ENCODE measurements at places on chromosomes 5 and 9.

GRCh38 chr9:16510482-16510881 lies 360.0 kb downstream of the BNC2 start:
- DNase-seq = no peak

DNA sequence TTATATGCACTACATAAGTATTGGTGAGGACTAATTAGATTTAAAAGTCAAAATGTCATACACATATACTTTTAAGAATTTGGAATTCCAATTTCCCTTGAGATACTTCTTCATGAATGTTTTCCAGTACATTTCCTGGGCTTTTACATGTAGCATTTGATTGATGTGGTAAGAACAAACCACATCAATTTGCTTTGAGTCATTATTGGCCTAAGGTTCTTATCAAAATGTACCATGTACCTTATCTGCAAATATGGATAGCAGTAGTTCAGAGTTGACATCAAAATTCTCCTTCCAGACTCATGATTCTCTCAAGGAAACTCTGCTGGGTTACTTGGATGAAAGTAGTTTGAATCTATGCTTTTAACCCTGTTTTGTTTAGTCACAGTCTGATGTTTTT lies 2.5 kb downstream of the CAST start:
- DNase-seq = no peak

DNA sequence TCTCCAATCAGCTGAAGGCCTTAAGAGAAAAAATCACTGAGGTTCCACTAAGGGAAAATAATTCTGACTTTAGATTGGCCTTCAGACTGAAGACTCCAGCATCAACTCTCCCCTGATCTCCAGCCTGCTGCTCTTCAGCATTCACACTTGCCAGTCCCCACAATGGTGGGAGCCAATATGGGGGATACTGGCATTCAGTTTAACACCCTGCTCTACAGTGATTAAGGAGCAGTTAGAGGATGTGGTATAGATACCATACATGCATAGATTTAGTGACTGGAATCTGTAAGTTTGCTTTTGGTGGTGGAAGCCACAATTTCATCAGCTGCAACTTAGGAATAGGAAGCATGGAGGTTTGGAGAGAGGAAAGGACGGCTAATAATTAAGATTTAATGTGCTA lies 2017.7 kb upstream of the CDH6 start:
- no peak for DNase-seq

DNA sequence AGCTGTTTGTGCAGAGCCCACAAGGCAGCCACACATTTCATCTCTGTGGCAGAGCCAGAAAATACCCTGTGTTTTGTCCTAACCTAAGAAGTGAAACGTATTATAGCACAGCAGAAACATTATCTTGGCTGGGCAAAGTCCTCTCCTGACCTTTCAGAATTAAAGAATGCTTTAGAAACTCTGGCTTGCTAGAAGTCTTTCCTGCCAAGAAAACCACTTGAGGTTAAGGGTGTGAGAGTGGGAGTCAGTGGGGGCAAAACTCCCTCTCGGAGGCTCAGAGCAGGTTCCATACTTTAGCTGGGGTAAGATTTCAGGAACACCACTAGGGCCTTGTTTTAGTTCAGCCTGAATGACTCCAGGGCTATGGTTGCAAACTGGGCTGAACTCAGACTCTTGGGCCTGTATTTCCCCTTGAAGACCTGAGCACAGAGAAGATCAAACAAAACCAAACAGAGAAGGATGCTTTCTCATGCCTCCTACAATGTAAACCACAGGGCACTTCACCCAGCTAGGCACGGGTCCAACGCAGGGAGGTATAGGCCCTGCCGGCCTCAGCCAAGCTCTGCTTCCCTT lies 48.0 kb downstream of the ZNF366 start:
- no peak for DNase-seq

DNA sequence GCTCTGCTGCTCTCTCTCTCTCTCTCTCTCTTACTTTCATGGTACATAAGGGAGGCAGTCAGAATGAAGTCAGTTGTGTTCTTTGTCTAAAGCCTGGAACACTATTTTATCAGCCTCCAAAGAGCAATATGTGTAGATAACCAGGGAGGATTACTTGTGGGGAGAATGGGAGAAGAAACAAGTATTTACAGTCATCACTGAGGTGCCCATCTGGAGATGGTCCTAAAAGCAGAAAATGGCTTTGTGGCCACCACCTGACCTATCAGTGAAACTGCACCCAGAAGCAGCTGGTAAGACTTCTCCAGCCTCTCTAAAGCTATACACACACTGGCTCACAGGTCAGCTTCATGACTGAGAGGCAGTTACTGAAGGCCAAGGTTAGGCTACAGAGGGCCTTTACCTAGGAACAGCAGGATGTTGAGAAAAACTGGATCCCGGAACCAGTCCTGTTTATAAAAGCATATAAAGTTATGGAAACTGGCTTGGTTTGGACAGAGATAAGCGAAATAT lies 75.1 kb downstream of the MRPS27 start:
- no peak for DNase-seq

DNA sequence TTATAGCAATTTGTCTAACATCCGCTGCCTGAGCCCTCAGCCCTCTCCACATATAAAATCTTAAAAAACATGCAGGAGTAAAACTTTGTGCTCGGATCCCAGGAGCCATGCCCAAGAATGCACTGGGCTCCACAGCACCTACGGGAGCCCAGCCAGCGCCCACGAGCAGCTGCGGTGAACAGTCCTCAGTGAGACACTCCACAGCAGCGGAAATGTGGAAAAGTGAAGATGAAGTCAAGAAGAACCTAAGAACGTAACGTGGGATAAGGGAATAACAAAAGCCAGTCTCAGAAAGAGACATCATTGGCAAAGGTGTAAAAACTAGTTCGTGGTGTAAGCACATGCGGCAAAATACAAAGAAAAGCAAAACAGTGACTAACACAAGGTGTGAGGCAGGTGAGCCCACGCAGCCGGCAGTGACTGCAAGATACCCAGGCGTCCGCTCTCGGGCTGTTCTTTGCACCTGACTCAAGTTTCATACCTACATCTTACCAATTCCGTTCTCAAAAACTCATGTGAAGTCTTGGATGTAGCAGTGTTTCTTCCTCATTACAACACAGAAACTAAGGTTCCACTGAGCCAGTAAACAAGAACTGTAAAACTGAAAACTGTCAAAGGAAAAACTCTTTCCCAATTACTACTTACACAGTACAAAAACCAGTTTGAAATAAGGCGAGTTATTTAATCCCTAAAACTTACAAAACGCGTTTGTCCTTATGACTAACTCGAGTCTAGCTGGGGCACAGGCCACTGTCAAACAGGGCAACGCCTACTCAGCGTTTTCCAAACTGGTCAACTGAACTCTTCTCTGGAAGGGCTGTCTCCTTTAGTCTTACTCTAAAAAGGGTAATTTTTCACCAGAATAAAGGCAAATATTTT lies 1.7 kb downstream of the CAMSAP1 start:
- DNase-seq = peak; percentile 35

GRCh38 chr5:73496984-73497457 lies 1.2 kb upstream of the BTF3 start:
- DNase-seq = no peak

- no peak for DNase-seq
Observed at GRCh38 chr5:153168241-153168640, 322.2 kb upstream of the GRIA1 start.

GRCh38 chr5:24428345-24428744 lies 216.4 kb downstream of the CDH10 start:
- DNase-seq = no peak
